ENCODE measurements at places on chromosomes 5 and 9. TPM values are rescaled to one million over a fixed set of nuclear protein-coding genes. Genes with fewer than 3 reads are reported as not detected.

Gene CCDC192
- total RNA-seq: not detected

Gene GFPT2
- 50.9 TPM for total RNA-seq

Gene BARX1
- total RNA-seq: 11.1 TPM

Gene SH3GL2
- total RNA-seq: 0.17 TPM

Gene FOXD4L4
- 0.03 TPM for total RNA-seq

Gene LVRN
- total RNA-seq: 0.09 TPM

Gene IGFBPL1
- 2.9 TPM for total RNA-seq

Gene NME5
- not detected for total RNA-seq

Gene UBTD2
- 14.1 TPM for total RNA-seq

Gene PSAT1
- total RNA-seq: 165 TPM

Gene CREB3
- total RNA-seq: 55.7 TPM

Gene MYOZ3
- not detected for total RNA-seq

Gene OMD
- not detected for total RNA-seq

Gene RASGEF1C
- 0.12 TPM for total RNA-seq

Gene HTR1A
- not detected for total RNA-seq

Gene ARHGEF39
- 17.0 TPM for total RNA-seq
